ENCODE measurements at places on chromosomes 6 and 20. TPM values are rescaled to one million over a fixed set of nuclear protein-coding genes. Genes with fewer than 3 reads are reported as not detected.

DNA sequence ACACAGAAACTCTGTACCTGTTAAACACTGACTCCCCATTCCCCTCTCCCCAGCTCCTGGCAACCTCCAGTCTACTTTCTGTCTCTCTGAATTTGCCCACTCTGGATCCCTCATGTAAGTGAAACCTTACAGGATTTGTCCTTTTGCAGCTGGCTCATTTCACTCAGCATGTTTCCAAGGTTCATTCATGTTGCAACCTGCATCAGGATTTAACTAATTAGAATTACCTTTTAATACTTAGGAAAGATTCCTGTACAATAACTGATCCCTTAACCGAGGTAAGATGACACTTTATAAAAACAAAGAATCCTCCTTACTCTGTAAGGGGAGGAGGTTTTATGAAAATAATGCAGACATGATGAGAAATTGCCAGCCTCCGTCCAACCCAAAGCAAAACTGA is 113.1 kb upstream of the MTHFD1L start:
- no peak overlapping the region for H3K4me3 ChIP-seq
- no peak for DNase-seq
- peaks cover 4% of the 10 kb centered on the region for H3K36me3 ChIP-seq
- no peaks in the 10 kb centered on the region for H3K27me3 ChIP-seq

DNA sequence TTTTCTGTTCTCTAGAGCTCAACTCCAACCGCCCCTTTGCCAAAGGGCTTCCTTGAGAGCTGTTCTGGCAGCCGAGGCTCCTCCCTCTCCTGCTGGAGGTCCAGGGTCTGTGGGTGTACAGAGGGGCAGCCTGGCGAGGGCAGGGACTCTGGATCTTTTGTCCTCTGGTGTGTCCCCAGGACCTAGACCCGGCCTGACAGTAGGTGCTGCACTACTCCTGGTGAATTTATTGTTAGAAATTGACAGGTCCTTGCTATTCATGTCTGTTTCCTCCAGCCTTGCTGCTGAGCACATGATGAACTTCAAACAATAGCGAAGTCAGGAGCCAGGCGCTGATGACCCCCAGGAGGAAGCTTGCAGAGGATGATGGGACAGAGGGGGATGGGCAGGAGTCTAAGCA is 234.7 kb upstream of the SULF2 start:
- H3K4me3 ChIP-seq: no peak overlapping the region
- H3K27me3 ChIP-seq: no peaks in the 10 kb centered on the region
- H3K4me1 ChIP-seq: no peaks in the 10 kb centered on the region
- DNase-seq: no peak
- H3K36me3 ChIP-seq: no peaks in the 10 kb centered on the region

- peaks cover 7% of the 10 kb centered on the region for H3K4me1 ChIP-seq
- no peaks in the 10 kb centered on the region for H3K27me3 ChIP-seq
- no peak overlapping the region for H3K27ac ChIP-seq
- DNase-seq: no peak
- no peaks in the 10 kb centered on the region for H3K36me3 ChIP-seq
These were observed 22.2 kb upstream of the ENTPD6 start for GRCh38 chr20:25173321-25173720.

DNA sequence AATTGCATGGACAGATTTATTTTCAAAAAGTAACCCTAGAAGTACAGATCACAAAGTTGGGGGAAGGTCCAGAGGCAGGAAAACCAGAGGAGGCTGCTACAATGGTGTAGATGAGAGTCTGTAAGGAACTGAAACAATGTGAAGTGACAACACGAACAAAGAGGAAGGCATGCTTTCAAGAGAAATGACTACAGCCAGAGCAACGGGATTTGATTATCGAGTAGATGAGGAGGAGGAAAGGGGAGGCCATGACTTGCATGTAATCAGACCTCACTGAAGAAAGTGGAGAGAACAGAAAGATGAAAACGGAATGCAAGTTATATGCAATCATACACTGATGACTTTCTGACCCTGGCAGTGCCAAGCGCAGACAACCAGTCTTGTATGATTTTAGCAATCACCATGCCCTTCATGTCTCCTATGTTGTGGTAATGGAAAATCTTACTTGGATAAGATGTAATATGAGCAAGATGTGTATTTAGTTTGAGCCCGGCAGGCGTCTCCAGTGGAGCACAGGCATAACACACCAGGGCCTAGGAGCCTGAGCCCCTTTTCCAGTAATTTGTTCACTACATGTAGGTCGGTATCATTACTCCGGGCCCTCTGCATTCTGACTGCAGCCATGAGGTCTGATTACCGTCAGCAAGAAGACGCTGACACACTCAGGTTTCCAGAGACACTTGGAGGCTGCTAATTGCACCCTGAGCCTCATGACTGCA is 34.0 kb upstream of the FAM83C start:
- no peaks in the 10 kb centered on the region for H3K27me3 ChIP-seq
- no peak overlapping the region for H3K4me3 ChIP-seq
- H3K4me1 ChIP-seq: peaks cover 7% of the 10 kb centered on the region
- H3K36me3 ChIP-seq: no peaks in the 10 kb centered on the region
- no peak overlapping the region for H3K27ac ChIP-seq
- DNase-seq: no peak

DNA sequence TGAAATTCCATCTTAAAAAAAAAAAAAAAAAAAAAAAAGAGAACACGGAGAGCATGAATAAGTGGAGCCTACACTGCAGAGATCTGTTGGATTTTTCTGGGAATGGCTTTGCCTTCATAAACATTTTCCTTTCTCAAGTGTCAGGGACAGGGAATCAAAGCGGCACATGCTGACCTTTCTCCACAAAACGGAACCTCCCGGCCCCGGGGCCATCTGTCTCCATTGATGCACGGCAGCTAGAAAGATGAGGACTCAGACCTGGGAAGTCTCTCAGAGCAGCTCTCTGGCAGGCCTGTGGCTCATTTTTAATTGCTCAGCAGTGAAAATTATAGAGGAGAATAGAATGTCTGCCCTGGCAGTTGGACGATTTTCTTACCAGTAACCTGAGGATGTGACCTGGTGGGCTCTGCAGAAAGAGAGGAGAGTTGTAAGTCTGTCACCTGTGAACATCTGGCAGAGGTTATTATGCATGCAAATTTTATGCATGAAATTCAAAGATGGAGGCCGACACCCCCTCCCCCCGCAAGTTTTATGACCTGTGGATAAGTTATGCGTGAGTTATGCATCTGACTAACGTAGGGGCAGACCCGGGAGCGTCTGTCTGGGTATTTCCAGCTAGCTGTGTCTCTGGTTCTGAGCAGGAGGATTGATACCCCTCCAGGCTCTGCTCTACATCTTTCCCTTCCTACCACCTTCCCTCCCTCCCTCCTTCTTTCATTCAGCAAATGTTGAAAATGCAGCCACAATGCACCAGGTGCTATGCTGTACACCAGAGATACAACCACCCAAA is 352.5 kb downstream of the CDH26 start:
- no peaks in the 10 kb centered on the region for H3K36me3 ChIP-seq
- H3K4me3 ChIP-seq: no peak overlapping the region
- H3K27me3 ChIP-seq: no peaks in the 10 kb centered on the region
- H3K27ac ChIP-seq: no peak overlapping the region
- no peaks in the 10 kb centered on the region for H3K4me1 ChIP-seq

DNA sequence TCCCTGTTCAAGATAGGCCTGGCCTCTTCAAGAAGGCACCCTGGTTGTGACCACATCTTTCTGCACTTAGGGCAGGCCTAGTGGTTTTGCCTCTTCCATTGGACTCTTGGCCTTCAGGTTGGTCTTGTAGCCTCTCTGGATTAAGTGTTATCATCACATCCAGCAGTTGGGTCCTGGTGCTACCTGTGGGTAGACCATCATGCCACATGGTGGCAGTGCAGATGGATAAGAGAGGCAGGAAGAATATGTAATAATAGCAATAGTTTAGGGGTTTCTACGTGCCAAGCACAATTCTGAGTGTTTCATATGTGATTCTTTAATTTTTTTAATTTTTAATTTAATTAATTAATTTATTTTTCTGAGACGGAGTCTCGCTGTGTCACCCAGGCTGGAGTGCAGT is 28.5 kb upstream of the SNRPB2 start:
- no peaks in the 10 kb centered on the region for H3K36me3 ChIP-seq
- H3K4me3 ChIP-seq: no peak overlapping the region
- no peaks in the 10 kb centered on the region for H3K27me3 ChIP-seq

DNA sequence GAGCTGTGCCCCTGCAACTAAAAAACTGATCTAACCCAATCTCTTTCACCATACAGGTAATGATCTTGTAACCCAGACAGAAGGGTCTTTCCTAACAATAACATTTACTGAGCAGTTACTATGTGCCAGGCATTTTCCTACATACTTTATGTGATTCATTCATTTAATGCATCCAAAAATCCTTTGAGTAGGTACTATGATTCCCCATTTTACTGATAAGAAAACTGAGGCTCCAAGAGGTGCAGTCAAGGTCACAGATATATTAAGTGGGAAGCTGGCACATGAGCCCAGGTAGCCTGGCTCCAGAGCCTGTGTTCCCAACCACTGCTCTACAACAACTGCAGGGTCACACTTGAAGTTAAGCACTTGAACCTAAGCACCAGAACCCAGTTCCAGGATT is 87.6 kb downstream of the NCR2 start:
- no peak for DNase-seq
- no peak overlapping the region for H3K27ac ChIP-seq
- no peak overlapping the region for H3K4me3 ChIP-seq
- no peaks in the 10 kb centered on the region for H3K27me3 ChIP-seq

- H3K4me1 ChIP-seq: peaks cover 4% of the 10 kb centered on the region
- H3K27ac ChIP-seq: no peak overlapping the region
- DNase-seq: no peak
- H3K4me3 ChIP-seq: no peak overlapping the region
These were observed 146.6 kb upstream of the AKIRIN2 start for GRCh38 chr6:87848616-87849015.

DNA sequence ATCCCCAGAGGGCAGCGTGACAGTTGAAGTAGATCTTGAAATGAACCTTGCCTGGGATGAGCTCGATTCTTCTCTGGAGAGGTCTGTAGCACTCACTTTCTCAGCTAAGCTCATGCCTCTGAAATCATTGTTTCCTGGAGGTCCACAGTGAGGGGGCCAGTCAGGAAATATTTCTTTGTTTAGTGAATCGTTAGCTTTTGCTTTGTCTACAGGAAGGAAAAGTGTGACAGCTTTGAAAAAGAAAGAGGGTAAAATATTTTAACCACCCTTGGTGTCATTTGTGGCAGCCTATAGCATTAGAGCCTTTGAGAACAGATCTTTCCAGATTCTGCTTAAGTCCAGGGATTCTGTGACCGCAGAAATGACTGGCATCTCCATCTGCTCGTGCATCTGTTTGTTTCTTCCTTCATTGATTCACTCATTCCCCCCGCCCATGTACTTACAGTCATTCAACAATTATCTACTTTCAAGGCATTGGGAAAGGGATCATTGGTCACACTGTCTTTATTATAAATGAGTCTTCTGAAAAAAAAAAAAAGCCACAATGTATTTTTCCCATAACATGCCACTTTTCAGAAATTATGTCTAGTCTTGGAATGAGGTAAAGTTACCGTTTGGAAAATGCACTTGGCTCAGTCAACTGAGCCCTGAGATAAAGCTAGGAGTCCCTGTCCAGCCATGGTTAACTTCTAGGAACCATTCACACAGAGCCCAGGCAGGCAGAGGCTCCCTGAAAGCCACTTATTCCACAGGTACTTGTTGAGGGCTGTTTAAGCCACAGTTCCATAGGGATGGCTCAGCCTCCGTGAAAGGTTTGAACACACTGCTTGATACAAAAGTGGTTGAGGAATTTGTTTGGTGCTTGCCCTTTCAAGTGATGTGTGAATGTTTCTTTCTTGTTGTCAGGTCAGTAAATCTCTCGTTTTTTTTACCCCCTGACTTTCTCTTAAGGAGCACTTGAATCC is 86.0 kb downstream of the TIAM2 start:
- no peak overlapping the region for H3K27ac ChIP-seq
- H3K4me1 ChIP-seq: no peaks in the 10 kb centered on the region
- H3K27me3 ChIP-seq: no peaks in the 10 kb centered on the region
- no peak overlapping the region for H3K4me3 ChIP-seq

- peak; percentile 81 for DNase-seq
- no peaks in the 10 kb centered on the region for H3K4me1 ChIP-seq
- no peaks in the 10 kb centered on the region for H3K27me3 ChIP-seq
- H3K4me3 ChIP-seq: no peak overlapping the region
These were observed 31.7 kb downstream of the C20orf173 start for GRCh38 chr20:35497780-35498189.

GRCh38 chr6:72930556-72931132 is 294.7 kb downstream of the KHDC1L start:
- H3K4me1 ChIP-seq: no peaks in the 10 kb centered on the region
- no peaks in the 10 kb centered on the region for H3K27me3 ChIP-seq
- no peak overlapping the region for H3K4me3 ChIP-seq
- no peak overlapping the region for H3K27ac ChIP-seq
- DNase-seq: no peak
- no peaks in the 10 kb centered on the region for H3K36me3 ChIP-seq

GRCh38 chr6:110566346-110567125 is 90.1 kb upstream of the SLC22A16 start:
- H3K4me3 ChIP-seq: no peak overlapping the region
- H3K4me1 ChIP-seq: no peaks in the 10 kb centered on the region
- no peak for DNase-seq
- no peaks in the 10 kb centered on the region for H3K27me3 ChIP-seq

GRCh38 chr6:44072452-44072958 is 54.7 kb downstream of the MRPL14 start:
- peaks cover 32% of the 10 kb centered on the region for H3K4me1 ChIP-seq
- H3K36me3 ChIP-seq: no peaks in the 10 kb centered on the region
- peak overlapping the region; percentile 50 for H3K27ac ChIP-seq
- DNase-seq: no peak
- H3K27me3 ChIP-seq: peaks cover 13% of the 10 kb centered on the region

- DNase-seq: no peak
- peaks cover 3% of the 10 kb centered on the region for H3K27me3 ChIP-seq
- H3K4me1 ChIP-seq: peaks cover 6% of the 10 kb centered on the region
- H3K36me3 ChIP-seq: no peaks in the 10 kb centered on the region
- no peak overlapping the region for H3K27ac ChIP-seq
These were observed 5.0 kb downstream of the TCP11 start for GRCh38 chr6:35136185-35136584.

GRCh38 chr6:136791296-136792094 is 782 bp downstream of the MAP3K5 start:
- DNase-seq: peak; percentile 88
- no peaks in the 10 kb centered on the region for H3K27me3 ChIP-seq
- no peaks in the 10 kb centered on the region for H3K36me3 ChIP-seq
- peaks cover 37% of the 10 kb centered on the region for H3K4me1 ChIP-seq
- peak overlapping the region; percentile 93 for H3K4me3 ChIP-seq

- DNase-seq: no peak
- H3K36me3 ChIP-seq: no peaks in the 10 kb centered on the region
- H3K27ac ChIP-seq: no peak overlapping the region
- no peak overlapping the region for H3K4me3 ChIP-seq
These were observed 149.1 kb upstream of the COL21A1 start for GRCh38 chr6:56396435-56396834.

GRCh38 chr6:35651244-35651643 is 37.5 kb downstream of the FKBP5 start:
- peaks cover 5% of the 10 kb centered on the region for H3K4me1 ChIP-seq
- no peak overlapping the region for H3K4me3 ChIP-seq
- no peaks in the 10 kb centered on the region for H3K27me3 ChIP-seq
- no peak overlapping the region for H3K27ac ChIP-seq
- no peak for DNase-seq

Gene TBX18
- total RNA-seq: 0.49 TPM

Gene MAS1
- total RNA-seq: not detected

Gene FRK
- total RNA-seq: 9.8 TPM

Gene SIRPG
- 2.4 TPM for total RNA-seq

Gene EMILIN3
- 0.61 TPM for total RNA-seq

Gene COL11A2
- 0.20 TPM for total RNA-seq

Gene FOXF2
- total RNA-seq: 11.3 TPM

Gene HLA-DQB2
- not detected for total RNA-seq

Gene TFAP2C
- 6.9 TPM for total RNA-seq

Gene PLG
- total RNA-seq: not detected

Gene ERVFRD-1
- 0.46 TPM for total RNA-seq

Gene GRM1
- total RNA-seq: 0.10 TPM

Gene ARFGEF3
- 53.6 TPM for total RNA-seq
